HuH-7 (cell line): ENCODE measurements at places on chromosomes 2 and 18.

DNA sequence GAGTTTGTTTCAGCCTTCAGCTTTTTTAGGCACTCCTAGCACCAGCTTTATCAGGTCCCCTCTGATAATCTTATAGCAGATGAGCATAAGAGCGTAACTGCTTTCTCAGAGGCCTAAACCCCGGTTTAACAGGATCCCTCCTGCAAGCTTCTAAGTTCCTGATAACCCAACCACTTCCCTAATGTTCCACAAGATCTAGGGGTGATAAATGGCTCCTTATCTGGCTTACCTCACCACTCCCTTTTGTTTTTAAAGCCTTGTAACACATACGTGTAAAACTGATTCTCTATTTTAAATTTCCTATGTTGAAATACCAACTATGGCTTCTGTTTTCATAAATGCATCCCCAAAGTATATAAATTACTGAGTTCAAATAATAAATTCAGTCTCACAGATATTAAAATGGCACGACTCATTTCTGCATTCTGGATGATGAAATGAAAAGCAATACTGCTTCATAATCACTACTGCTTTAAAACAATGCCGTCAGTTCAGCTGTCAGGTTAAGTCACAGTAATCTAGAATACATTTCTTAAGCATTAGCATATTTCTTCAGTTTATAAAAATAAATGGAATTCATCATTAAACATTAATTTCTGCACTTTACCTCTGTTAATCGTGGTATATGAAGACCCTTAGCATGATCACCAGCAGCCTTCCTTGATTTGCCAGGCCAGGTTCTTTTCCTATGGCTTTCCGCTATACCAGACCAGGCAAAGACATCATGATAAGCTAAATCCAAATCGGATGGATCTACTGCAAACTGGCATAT lies 126.3 kb downstream of the C2orf74 start:
- DNase-seq: no peak

- no peak for DNase-seq
Measured at GRCh38 chr2:149056541-149057255, 18.2 kb downstream of the LYPD6B start.

DNA sequence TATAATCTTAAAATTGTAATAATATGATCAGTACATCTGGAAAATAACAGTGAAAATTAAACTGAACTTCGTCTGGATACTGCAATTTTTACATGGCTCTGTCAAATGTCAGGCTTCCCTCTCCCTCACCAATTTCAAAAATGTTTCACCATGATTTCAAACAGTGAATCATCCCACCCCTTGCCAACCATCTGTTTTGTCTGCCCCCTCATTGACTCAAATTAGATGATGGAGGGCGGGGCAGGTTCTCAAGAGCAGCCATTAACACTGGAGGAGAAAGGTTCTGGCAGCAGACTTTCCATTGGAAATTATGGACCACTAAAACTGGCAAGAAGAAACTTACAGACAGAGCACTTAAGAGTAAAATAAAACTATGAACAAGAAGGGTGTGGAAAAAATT lies 1195.7 kb upstream of the ZEB2 start:
- DNase-seq: no peak

GRCh38 chr18:46700066-46700824 lies 43.2 kb upstream of the LOXHD1 start:
- no peak for DNase-seq

GRCh38 chr2:85266146-85267041 lies 61.4 kb downstream of the TGOLN2 start:
- DNase-seq: peak; percentile 68

- no peak for DNase-seq
Measured at GRCh38 chr2:96409820-96410164, 74.2 kb downstream of the NCAPH start.

GRCh38 chr2:96801005-96801785 lies 14.9 kb upstream of the CNNM3 start:
- DNase-seq: peak; percentile 92

- no peak for DNase-seq
Measured at GRCh38 chr2:56483081-56483480, 299.3 kb downstream of the CCDC85A start.

- no peak for DNase-seq
Measured at GRCh38 chr18:62407660-62408059, 82.5 kb downstream of the TNFRSF11A start.

GRCh38 chr18:26495287-26495686 lies 53.1 kb downstream of the KCTD1 start:
- no peak for DNase-seq

DNA sequence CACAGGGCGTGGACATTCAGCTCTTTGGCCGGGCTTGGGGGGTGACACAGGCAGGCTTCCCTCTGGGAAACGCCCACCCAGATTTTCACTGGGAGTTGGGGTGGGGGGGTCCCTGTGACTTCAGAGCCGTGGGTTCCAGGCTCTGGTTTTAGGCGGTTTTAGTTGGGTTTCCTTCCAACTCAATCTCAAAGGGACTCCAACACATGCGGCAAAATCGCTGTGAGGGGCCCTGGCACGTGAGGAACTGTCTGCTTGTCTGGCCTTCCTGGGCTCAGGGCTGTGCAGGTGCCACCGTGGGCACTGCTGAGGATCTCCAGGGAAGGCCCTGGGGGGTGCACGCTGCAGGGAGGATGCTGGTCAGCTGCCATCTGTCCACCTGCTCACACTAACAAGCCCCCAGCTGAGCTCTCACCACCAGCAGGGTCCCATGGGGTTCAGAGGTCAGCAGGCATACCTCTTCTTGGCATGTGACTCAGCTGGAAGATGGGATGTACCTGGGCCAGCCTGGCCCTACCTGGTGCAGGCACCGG lies 11.7 kb downstream of the HS6ST1 start:
- DNase-seq: no peak

DNA sequence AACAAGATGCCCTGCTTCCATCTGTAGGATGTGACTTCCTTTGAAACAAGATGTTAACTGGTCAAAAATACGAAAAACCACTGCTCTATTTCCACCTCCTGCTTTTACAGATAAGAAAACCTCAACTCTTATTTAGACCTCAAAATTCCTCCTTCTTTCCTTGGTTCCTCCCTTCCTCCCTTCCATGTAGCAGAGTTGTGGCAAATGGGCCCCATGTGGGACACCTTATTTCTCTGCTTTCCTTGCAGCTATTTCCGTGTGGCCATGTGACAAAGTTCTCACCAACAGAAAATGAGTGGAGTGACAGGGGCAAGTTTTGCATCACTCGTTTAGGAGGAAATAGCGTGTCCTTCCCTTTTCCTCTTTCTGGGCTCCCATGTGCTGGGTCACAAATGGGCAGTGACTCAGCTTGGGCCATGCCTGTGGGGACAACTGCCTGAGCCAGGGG lies 69.4 kb upstream of the SMAD2 start:
- DNase-seq: no peak

DNA sequence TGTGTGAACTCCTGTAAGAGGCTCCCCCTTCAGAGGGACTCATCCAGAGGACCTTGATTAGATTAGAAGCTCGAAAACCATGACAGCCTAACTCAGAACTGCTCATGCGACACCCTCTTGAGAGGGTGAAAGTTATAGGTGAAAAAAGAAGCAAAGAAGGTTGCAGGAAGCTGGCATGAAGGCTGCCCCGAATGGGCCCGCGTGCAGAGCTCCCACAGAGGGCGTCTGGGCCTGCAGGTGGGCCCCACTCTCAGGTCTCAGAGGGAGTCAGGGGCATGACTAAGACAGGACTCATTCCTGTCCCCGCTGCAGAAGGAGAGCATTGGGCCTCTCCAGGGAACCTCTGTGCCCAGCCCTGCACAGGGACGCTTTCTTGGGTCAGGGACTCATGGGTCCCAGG lies 235.4 kb downstream of the EIPR1 start:
- DNase-seq: no peak

DNA sequence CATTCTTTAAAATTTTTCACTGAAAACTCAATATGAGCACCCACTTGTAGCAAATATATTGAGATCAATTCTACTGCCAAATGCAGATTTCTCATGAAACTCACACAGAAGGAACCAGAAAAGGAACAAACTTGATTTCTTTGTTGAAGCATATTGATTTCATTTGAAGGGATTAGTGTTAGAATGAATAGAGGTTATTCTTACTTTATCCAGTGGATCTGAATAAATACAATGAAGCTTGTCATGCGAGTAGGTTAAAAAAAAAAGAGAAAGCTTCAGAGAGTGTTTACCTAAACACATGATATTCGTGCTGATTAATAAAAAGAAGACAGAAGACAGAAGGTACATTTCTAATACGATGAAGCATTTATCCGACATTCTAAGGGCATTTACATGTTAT lies 226.7 kb upstream of the ZSWIM2 start:
- no peak for DNase-seq

GRCh38 chr2:1950474-1950873 lies 206.2 kb upstream of the PXDN start:
- DNase-seq: no peak

GRCh38 chr2:30149976-30150375 lies 3.2 kb downstream of the YPEL5 start:
- DNase-seq: no peak

DNA sequence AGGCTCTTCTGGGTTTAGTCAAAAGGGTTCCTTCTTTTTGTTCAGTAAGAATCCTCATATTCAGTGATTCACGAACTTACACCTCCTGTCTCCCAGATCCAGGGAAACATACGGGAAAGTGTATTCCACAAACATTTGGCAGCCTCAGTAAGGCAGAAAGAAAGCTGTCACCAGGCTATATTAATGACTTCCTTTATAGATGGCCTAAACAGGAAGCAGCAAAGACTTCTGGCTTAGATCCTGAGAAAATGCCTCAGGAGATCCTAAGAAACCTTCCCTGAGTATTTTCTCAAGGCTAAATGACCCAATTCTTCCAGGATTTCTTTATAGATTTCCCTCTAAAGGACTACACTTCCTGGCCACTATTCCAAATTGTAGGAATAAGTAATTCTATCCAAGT lies 1995.5 kb upstream of the CELF4 start:
- DNase-seq: no peak

DNA sequence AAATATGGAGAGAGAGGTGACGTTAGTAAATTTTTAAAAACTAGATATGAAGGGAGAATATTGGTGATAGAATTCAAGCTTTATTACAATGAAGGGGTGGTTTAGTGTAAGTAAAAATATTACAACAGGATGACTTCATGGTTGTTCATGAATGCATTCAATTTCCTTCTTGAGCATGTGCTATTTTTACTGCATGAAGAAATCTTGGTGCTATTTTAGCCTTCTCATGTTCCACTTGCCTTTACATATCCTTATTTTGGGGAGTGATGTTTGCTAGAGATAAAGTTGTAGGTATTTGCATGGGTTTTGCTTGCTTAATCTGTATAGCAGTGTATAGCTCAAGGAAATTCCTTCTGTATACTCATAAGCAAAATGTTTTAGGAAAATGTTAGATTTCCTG lies 195.0 kb upstream of the MMADHC start:
- no peak for DNase-seq

GRCh38 chr2:37671816-37672103 lies 318 bp upstream of the CDC42EP3 start:
- no peak for DNase-seq

DNA sequence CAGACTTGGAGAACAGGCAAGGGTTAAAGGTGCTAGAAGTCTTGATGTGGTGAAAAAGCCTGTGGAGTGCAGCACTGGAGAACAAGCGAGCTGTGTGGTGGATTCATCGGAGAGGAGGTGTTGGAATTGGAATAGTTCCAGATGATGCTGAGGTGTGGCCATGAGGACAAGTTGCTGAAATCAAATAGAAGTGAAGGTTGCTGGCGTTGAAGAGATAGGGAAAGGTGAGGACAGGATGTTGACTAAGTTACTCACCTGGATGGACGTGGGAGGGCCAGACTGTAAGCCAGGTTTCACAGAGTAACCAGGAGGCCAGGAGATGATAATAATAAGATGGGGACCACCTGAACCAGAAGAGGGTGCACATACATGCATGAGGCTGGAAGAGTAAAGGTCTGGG lies 173.4 kb downstream of the DIS3L2 start:
- no peak for DNase-seq

DNA sequence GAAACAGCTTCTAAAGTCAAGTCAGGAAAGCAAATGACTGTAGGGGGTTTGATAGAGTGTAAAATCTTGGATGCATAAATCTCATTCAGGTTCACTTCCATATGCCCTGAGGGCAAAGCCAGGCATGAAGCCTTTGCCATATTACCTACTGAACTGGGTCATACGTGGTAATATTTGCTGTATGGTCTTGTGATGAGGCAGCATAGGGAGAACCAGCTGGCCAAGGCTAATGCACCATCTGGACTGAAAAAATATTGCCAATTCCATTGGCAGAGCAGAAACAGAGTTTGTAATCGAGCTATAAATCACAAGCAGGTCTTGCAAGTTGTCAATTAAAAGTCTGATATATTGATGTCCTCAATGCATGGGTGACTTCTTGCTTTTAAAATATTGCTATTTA lies 243.8 kb downstream of the ERBB4 start:
- DNase-seq: no peak

DNA sequence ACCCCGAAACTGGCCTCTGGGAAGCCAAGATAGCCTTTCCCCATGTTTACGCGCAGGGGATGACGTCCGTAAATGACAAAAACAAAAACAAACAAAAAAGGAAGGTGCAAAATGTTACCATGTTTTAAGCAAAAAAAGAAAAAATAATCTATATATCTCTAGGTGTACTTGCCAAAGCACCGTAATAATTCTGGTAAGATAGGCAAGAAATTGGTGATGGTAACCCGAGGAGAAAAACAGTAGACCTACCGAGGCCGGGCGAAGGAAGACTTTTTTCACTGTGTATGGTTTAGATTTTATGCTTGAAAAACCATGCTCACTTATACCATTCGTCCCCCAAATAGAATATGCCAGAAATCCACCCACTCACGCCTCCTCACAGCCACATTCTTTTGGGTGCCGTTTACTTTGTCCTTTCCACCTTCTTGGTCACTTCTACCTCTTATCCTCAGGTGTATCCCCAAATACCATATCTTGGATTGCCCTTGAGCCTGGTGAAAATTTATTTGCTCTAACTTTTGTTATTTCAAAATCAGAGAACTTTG lies 8.0 kb downstream of the GATA6 start:
- DNase-seq: no peak

- DNase-seq: peak; percentile 23
Measured at GRCh38 chr2:7672027-7672684, 754.9 kb downstream of the RNF144A start.

GRCh38 chr2:85888020-85888683 lies 638 bp downstream of the ST3GAL5 start:
- peak; percentile 20 for DNase-seq

DNA sequence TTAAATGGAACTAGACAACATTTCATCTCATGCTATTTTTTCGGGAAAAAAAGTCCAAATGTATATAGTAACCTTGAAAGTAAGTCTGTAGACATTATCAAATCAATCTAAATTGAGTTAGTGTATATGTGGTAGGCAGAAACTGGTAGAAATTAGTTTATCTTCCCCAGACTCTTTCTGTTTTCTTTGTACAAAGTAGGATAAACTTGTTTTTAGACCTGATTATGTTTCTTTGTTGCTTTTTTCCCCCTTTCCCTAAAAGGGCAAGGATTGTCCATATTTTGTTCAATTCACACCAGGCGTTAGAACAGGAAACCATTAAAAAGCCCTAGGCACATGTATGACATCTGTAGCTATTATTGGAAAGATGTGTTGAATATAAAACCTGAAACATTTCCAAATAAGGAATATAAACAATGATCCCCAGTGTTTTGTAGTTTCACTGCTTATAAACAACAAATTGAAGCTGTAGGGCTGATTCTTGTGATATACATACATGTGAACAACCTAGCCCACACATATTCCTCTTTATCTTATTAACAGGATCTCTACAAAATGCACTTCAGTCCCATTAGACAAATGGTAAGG lies 528.3 kb downstream of the PARD3B start:
- DNase-seq: no peak

- DNase-seq: no peak
Measured at GRCh38 chr18:51107082-51107481, 77.1 kb downstream of the SMAD4 start.

- DNase-seq: no peak
Measured at GRCh38 chr2:169080250-169081069, 11.1 kb downstream of the DHRS9 start.
